ENCODE measurements at places on chromosomes 3 and 15.
A peak's percentile ranks its signal among the peaks of the same experiment; 100 is the strongest.

GRCh38 chr3:78258798-78259197 is 1218.9 kb downstream of the ROBO2 start:
- peak; percentile 88 for DNase-seq

- peak; percentile 33 for DNase-seq
Measured at GRCh38 chr3:67093305-67093704, 95.2 kb downstream of the KBTBD8 start.

GRCh38 chr3:115251509-115251908 is 104.4 kb upstream of the ZBTB20 start:
- no peak for DNase-seq

GRCh38 chr3:125322166-125322565 is 53.0 kb downstream of the ZNF148 start:
- DNase-seq, result no peak

Measured in adipocyte (in vitro differentiated cells).